ENCODE measurements at places on chromosomes 16 and 17. TPM values are rescaled to one million over a fixed set of nuclear protein-coding genes. Genes with fewer than 3 reads are reported as not detected.

The MGAT5B gene
- total RNA-seq: 0.09 TPM

DNA sequence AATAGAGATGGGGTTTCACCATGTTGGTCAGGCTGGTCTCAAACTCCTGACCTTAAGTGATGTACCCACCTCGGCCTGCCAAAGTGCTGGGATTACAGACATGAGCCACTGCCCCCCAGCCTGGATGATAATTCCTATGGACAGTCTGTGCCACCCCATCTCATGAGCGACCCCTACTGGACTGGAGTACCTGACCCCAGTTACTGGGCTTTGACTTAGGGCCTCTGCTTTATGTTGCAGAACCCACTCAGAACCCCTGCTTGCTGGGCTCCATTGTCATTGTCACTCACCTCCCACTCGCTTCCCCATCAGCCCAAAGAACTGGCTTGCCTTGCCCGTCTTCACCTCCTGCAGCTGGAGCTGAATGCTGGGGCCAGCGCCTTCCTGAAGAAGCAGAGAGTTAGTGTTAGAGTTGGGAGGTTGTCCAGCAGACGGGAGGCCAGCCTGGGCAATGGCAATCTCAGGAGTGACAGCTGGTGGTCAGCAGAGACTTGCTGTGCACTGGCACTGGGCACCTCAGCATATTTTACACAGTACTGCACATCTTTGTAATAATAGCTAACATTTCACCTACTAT lies 4.0 kb downstream of the TAC4 start:
- DNase-seq: no peak

DNA sequence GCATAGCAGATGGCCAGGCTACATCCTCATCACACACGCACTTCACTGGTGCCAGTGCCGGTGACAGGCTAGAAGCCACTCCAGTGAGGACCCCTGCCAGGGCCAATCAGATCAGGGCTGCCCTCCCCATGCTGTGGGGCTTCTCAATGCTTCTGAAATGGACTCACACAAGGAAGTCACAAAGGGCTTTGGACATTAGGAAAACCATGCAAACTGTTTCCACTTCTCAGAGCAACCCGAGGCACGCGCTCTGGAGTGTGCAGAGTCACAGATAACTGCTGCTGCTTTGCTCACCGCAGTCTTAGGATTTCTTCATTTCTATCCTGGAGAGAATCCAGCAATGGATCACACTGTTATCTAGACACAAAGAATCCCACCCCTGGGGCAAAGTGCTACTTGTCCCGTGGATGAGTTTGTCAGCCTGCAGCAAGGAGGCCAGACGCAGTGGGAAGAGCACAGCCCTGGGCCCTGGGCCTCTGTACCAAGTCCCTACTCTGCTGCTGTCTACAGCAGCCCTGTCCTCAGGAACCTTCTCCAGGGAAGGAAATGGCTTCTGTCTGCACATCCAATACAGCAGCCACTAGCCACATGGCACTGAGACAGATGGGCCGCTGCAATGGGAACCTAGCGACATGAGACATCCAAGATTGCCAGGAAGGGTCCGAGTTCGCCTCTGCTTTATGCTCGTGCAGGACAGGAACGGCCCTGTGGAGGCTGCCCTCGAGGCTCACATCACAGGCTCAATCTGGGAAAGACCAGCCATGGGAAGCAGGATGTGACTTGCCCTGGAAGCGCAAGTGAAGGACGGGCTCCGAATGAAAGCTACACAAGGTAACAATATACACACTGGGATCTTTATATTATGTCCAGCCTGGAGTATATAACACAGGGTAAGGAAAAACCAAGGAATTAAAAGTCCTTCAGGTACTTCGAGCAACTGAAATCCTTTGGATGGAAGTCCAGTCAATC lies 169.3 kb downstream of the ZFHX3 start:
- no peak for DNase-seq

- DNase-seq: no peak
Measured at GRCh38 chr16:85948138-85948509, 49.2 kb downstream of the IRF8 start.

The CCL1 gene
- 0.71 TPM for total RNA-seq

DNA sequence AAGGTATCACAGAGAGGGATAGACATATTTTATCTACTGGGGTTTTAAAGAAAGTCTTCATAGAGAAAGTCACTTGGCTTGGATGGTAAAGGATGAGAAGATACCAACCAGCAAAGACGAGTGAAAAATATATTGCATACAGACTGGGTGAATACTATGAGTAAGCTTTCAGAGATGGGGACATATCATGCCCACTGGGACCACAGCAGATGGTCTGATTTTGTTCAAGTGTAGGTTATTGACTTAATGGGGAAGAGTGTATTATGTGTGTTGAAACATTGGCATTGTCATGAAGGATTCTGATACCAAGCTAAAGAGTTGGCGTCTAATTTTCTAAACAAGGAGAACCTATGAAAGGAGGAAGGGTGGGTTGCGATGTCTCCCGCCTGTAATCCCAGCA lies 13.8 kb upstream of the MMD start:
- DNase-seq: no peak

GRCh38 chr16:17469011-17469740 lies 1.6 kb downstream of the XYLT1 start:
- DNase-seq: no peak

The PPP1R27 gene
- total RNA-seq: 0.28 TPM

DNA sequence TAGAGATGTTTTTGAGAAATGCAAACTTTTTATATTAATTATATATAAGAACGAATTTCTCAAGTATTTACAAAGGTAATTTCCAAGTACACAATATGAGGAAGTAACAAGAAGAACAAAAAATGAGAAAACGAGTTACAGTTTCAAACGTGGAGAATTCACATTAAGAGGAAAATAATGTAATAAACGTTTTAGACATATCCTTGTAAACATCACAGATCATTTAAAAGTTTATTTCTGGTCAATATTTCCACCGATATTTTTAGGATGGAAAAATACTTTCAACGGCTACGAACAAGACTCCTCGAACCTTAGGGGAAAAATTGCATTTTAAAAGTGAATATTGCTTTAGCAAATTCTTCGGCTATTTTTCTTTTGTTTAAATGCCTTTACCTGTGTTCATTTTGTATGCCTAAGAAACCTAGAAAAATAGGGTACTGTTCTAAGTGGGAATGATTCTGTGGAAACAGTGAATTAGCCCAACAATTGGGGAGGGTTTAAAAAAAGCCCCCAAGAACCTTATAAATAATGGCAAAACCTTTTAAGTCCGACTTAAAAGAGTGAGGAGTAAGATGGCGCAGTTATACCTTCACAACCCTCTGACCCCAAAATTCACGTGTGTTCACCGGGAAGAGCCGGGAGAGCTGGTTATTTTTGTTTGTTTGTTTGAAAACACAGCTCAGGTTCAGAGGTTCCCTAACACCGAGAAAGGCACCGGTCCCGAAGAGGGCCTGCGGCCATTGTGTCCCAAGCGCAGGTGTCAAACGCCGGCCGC lies 3.3 kb downstream of the HNF1B start:
- DNase-seq: no peak

The KRTAP9-2 gene
- total RNA-seq: not detected

DNA sequence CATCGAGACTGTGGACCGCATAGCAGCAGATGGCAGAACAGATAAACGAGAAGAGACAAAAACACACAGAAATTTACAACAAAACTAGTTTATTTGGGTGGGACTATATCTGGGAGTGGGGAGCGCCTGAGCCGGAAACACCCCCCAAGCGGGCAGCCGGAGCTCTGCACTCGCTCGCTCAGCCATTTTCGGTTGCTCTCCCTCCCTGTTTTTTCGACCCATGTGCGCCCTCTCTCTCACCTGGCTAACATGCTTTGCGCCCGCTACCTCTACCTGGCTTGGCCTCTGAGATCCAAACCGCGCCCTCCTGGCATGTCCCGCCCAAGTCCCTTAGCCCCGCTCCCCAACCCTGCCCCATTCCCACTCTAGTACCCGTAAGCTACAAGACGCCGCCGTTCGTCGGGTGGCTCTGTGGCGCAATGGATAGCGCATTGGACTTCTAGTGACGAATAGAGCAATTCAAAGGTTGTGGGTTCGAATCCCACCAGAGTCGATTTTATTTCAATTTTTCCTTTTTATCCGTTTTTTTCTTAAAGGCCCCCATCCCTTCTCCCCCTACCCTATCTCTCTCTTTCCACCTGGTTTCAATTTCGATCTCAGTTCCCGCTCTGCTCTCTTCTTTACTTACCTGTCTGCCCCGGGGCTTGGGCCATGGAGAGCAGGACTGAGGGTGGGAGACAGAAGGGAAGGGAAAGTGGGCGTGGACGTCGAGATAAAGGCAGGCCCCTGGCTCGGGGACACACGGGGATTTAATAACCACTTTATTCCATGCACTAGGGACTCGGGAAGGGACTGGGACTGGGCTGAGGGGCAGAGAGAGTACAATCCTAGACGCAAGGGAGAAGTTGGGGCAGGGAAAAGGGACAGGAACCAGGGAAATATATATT lies 2.4 kb upstream of the ALOXE3 start:
- DNase-seq: no peak

DNA sequence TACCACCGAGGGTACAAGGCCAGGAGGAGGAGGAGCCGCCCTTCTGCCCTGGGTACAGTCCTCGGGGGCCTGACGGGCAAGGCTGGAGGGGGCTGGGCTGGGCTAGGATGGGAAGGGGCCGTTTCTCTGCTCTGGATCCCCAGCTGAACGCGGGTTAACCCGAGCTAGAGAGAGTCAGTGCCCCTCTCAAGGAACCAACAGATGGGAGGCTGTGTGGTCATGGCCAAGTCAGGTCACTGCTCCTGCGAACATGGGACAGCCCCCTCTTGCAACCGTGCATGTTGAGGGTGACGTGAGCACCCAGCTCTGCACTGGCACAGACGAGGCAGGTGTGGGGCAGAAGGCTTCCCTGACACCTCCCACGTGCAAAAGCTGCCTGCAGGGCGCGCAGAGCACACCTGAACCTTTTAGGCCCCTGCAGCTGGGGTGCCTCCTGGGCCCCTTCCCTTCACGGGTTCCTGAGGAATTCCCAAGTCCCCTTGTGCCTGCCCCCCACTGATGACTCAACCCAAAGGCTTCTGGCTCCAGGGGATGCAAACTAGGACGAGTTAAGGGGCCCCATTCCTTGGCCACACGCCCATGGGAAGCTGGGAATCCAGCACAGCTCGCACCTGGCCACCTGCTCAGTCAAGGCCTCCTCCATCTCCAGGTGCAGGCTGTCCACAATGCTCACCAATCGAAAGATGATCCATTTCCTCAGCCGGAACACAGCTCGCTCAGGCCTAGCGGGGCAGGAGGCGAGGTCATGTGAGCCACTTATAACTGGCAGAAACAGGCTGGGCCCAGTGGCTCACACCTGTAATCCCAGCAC lies 6.3 kb downstream of the MYBBP1A start:
- DNase-seq: no peak

DNA sequence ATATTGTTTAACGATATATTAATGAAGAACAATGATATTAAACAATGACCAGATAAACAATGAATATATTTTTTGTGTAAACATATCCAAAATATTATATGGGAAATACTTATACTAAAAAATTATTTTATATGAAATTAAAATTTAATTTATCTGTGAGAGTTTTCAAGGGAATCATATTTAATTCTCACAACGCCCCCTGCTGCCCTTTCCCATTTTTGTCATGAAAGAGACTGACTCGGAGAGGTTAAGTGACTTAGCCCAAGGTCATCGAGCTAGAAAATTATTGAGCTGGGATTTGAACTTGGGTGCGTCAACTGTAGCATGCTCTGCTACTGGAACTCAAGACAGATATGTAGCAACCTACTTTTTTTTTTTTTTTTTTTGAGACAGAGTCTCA lies 7.2 kb upstream of the MYCBPAP start:
- no peak for DNase-seq

GRCh38 chr16:54180421-54181359 lies 105.9 kb downstream of the IRX3 start:
- no peak for DNase-seq

The TVP23A gene
- 7.4 TPM for total RNA-seq

GRCh38 chr16:81778231-81778630 lies 860 bp upstream of the PLCG2 start:
- DNase-seq: no peak

The NOL3 gene
- 2.3 TPM for total RNA-seq

DNA sequence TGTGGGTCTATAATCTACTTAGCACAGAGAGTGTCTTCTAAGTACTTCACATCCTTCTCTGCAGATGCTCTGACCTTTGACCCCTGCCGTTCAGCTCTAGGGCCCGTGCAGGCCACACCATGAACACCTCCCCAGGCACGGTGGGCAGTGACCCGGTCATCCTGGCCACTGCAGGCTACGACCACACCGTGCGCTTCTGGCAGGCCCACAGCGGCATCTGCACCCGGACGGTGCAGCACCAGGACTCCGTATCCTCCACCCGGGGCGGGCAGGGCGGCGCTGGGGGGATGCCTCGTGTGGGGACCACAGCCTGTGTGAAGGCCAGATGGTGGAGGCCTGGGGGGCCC lies 686 bp downstream of the MLST8 start:
- no peak for DNase-seq

The SMPD3 gene
- total RNA-seq: 120 TPM

The PIGW gene
- total RNA-seq: 3.4 TPM

DNA sequence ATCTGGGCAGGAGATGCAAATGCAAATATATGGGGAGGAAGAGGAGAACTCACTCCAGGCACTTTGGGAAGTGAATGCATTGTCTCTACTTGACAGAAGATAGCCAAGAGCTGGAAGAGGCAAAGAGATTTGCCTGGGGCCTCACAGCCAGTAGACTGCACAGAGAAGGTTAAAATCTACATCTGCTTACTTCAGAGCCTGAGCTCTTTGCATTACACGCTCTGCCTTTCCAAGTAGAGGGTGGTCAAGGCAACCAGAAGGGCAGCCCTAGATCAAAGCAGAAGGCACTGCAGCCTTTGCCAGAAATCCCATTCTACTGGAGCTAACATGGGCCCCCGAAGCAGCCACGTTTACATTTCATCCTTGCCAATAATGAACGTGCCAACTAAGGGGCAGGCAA lies 407.2 kb upstream of the CCL2 start:
- no peak for DNase-seq

The CTRB1 gene
- 0.14 TPM for total RNA-seq

DNA sequence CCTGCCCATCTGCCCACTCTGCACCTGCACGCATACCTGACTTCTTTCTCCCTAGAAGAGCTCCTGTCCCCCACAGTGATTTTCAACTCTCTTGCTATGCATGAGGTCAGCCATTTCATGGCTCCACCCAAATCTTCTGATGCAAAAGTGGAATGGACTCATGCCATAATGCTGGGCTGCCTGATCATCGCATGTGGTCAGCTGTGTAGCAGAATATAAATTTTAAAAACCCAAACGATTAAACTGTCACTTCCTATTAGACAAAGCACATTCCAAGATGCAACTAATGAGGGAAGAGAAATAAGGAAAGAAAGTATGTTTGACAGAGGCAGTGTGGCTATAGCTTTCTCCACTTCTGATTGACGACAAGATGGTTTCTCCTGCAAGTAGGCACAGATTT lies 26.1 kb downstream of the GRIN2A start:
- DNase-seq: no peak

DNA sequence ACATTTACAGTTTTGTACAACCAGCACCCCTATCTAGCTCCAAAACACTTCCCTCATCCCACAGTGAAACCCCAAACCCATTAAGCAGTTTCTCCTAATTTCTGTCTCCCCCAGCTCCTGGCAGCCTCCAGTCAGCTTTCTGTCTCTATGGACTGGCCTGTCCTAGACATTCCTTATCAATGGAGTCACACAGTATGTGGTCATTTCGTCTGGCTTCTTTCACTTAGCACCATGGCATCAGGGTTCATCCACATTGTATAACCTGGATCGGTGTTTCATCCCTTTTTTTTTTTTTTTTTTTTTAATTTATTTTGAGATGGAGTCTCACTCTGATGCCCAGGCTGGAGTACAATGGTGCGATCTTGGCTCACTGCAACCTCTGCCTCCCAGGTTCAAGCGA lies 68.5 kb downstream of the ZDHHC7 start:
- no peak for DNase-seq
